ENCODE measurements at places on chromosomes 13 and 19.

DNA sequence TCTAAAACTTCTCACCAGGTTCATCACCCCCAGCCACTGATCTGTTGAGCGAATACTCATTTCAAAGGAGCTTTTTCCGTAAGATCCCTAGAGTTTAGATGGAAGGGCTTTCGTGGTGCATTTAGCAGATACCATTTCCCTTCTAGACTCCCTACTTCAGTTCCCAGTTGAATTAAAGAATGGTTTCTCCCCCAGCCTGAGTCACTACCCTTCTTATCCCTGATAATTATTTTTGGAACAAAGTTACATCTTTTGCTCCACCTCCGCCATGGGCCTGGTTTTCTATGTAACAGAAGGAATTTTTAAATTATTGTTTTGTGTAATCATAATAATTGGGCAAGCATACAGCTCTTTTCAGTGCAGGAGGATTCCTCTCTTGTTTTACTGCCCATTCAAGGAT, 22.0 kb downstream of the USPL1 start:
- DNase-seq: no peak

GRCh38 chr19:56341948-56342347, 27.3 kb upstream of the ZSCAN5A start:
- DNase-seq: no peak

- DNase-seq: no peak
These were observed 25.5 kb upstream of the ZNF562 start for GRCh38 chr19:9700229-9700981.

GRCh38 chr19:6354098-6354674, 7.1 kb upstream of the CLPP start:
- peak; percentile 23 for DNase-seq

- DNase-seq: no peak
These were observed 10.4 kb downstream of the NUDT19 start for GRCh38 chr19:32702010-32702409.

DNA sequence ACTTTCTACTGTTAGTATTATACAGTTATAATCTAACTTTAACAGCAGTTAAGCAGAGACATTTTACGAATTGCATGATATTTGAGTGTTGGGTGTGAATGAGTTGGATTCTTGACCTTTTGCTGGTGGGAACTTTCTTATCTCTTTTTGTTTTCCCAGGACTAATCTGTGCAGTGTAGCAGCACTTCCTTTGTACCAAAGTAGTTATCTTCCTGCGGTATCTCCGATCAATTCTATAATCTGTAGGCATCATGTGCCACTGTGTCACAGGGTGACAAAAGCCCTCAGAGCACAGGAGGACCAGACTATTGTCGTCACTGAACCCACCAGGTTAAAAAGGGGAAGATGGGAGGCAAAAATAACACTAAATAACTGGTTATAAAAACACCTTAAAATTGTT, 823.5 kb downstream of the GPC5 start:
- DNase-seq: no peak

DNA sequence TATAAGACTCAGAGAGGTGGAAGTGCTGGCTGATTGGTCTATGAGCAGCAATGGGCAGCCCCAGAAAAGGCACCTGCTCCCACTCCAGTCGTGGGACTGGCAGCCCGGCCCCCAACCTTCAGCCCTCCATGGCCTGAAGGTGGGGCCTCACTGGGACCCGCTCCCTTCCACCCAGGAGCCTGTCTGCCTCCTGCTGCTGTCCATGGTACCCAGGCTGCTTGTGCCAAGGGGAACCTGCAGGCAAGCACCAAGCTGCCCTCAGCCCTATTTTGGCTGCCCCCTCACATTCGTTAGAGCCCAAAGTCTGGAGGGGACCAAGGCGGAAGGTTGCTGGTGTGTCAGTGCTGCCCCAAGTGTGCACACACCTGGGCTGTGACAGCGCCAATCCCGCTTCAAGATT, 2304.9 kb downstream of the PCDH9 start:
- DNase-seq: no peak

DNA sequence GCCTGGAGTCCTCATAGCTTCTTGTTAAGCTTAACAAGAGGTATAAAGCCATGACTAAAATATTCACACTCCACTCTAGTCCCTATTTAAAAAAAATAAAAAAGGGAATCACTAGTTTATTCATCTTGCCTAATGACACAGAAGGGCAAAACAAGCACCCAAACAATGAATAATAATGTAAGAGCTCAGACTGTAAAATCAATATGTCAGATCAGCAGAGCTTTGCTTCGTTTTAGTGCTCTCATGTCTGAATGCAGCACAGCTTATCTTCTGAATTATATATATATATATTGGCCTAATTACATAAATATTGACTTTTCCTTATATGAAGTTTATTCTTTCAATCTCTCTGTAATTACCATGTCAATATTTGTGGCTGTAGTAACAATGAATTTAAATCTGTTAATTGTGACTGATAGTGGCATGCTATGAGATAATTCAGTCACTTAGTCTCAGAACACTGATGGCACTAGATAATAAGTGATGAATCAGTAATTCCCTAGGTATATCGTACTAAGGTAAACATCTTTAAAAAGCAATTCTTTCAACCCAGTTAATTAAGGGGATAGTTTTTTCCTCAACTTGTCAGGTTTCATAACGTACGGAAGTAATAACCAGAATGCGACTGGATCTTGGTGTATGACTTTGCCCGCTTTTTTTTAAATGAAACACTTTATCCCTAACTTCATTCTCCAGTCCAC, 361.9 kb upstream of the GPC6 start:
- no peak for DNase-seq

GRCh38 chr19:17341845-17342244, 4.5 kb downstream of the GTPBP3 start:
- no peak for DNase-seq

DNA sequence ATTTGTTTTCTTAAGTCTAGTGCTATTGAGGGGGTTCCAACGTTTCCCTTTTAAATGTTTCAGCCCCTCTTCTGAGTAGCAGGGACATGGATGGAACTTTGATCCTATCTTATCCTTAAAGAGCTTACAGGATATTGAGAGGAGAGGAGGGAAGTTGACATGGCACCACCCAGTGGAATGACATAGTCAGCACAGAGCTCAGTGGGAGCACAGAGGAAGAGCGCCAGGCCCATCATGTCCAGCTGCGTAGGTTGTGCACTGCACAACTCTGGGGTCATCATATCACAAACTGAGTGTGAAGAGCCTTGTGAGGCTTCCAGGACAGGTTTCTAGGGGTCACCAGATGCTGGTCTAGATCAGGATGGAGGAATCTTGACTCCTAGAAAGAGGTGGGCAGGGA, 4.6 kb upstream of the CDC42EP5 start:
- DNase-seq: no peak

GRCh38 chr13:33606692-33607091, 211.3 kb upstream of the RFC3 start:
- DNase-seq: no peak

DNA sequence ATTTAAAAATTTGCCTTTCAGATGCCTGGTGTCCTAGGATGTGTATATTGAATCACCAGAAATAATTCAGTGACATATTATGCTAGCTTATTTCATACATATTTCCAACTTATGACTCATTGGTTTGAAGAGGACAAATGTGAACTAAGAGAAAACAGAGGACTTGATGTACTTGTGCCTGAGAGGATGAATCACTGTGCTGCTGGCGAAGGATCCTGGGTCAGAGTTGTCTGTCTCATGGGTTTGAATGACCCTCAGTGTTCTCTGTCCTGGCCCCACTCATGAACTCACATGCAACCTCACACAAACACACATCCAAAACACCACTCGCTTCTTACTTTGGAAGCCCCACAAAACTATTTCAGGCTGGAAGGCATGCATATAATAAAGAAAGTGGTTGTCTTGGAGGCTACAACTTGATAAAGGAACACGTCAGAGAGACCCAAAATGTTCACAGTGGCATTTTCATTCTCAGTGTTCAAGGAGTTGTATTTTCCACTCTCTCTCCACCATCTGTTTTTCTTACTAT, 129.0 kb upstream of the SPRY2 start:
- DNase-seq: no peak

GRCh38 chr13:48896312-48896711, 79.4 kb upstream of the FNDC3A start:
- DNase-seq: peak; percentile 42

DNA sequence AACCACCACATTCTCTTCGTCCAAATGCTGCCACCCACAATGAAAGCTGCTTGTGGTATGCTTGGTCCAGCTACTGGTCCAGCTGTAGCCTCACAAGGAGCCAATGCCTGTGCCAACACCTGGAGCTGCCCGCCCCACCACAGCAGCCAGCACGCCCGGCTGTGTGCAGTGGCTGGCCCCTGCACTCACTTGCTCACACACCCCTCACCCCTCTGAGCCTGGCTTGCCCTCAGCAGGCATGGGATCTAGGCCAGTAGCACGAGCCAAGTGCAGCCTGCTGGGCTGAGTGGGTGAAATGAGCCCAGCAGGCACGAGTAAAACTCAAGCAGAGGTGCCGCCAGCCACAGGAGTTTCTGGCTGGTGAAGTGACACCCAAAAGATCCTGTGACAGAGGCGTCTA, 2096.4 kb upstream of the PCDH20 start:
- DNase-seq: no peak

DNA sequence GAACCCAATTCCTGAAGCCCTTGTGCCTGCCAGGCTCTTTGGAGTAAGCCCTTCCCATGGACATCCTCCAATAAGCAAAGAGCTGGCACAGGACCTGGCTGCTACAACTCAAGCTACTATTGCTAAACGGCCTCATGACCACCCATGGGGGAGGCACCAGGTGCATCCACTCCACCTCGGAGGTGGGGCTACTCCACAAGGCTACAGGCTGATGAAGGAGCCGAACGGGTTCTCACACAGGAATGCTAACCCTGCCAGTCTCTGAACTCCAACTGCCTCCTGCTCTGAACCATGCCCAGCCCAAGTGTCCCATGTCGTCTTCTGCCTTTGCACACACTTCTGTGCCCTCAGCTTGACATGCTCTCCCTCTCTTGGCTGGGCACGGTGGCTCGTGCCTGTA, 10.0 kb downstream of the SYMPK start:
- no peak for DNase-seq

DNA sequence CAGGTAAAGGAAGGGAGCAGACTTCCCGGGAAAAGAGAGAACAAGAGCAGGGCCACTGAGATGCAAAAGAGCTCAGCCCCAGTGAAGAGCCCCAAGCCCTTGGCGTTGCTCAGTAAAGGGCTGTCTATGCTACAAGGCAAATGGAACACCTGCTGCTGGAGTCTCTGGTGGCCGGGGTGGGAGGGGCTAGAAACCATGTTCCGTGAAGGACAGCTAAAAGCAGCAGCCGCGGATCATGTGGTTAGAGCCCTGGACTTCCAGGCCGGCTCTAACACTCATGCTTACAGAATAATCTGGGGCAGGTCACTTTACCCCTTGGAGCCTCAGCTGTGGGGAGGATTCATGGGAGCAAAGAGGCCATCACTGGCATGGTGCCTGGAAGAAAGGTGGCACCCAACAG, 17.8 kb downstream of the POU2F2 start:
- no peak for DNase-seq

- DNase-seq: no peak
These were observed 757 bp downstream of the WASF3 start for GRCh38 chr13:26558074-26558805.

GRCh38 chr13:51541809-51542258, 42.4 kb upstream of the WDFY2 start:
- DNase-seq: no peak

DNA sequence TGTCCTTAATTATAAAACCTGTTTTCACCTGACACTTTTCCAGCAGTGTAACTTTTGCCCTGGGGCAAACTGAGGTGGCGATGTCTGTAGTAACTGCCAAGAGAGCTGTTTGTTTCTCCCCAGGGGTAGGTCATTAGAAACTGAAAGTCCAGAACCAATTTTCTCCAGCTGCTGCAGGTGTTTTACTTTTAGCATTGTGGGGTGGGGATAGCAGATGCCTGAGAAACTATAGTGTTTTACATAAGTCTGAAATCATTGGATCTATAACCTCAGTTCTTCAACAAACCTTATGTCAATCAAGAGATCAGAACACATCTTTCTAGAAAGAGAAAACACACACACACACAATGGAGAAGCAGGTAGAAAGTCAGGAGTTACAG, 92.7 kb downstream of the LHFPL6 start:
- DNase-seq: no peak

GRCh38 chr13:113378825-113379224, 14.9 kb upstream of the GRTP1 start:
- no peak for DNase-seq

- no peak for DNase-seq
These were observed 624.6 kb downstream of the GPC6 start for GRCh38 chr13:93851236-93851635.

Measured in hematopoietic multipotent progenitor cell (in vitro differentiated cells).